ENCODE measurements at places on chromosomes 1 and 21. TPM values are rescaled to one million over a fixed set of nuclear protein-coding genes. Genes with fewer than 3 reads are reported as not detected.
A peak's percentile ranks its signal among the peaks of the same experiment; 100 is the strongest.

Gene AKR7A2
- 129 TPM for total RNA-seq

Gene NEXN
- 10.9 TPM for total RNA-seq

Gene MSH4
- 0.20 TPM for total RNA-seq

GRCh38 chr1:22872981-22873664 is 99.5 kb downstream of the LACTBL1 start:
- no peak overlapping the region for H3K4me3 ChIP-seq
- H3K27ac ChIP-seq = no peak overlapping the region
- no peak for DNase-seq
- no peaks in the 10 kb centered on the region for H3K36me3 ChIP-seq
- no peaks in the 10 kb centered on the region for H3K4me1 ChIP-seq

DNA sequence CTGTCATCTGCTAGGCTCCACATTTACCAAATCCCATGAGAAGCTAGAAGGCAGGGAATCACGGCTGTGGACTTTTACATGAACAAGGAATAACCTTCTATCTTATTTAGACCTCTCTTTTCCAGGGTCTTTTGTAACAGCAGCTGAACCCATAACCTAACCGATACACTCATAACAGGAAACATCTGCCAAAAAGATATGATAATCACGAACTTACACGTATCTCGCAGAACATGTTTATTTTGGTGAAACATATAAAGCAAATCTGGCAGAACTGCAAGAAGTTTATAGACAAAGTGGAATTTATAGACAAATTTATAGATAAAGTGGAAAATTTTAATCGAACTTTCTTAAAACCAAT is 20.4 kb downstream of the TINAGL1 start:
- no peak overlapping the region for H3K4me3 ChIP-seq
- DNase-seq = no peak
- no peaks in the 10 kb centered on the region for H3K27me3 ChIP-seq
- no peaks in the 10 kb centered on the region for H3K4me1 ChIP-seq
- no peaks in the 10 kb centered on the region for H3K36me3 ChIP-seq

GRCh38 chr1:66521721-66522365 is 12.1 kb upstream of the SGIP1 start:
- no peak overlapping the region for H3K27ac ChIP-seq
- no peaks in the 10 kb centered on the region for H3K27me3 ChIP-seq
- H3K4me3 ChIP-seq = no peak overlapping the region
- no peaks in the 10 kb centered on the region for H3K4me1 ChIP-seq
- H3K36me3 ChIP-seq = no peaks in the 10 kb centered on the region
- no peak for DNase-seq

GRCh38 chr1:241266121-241266520 is 90.9 kb downstream of the RGS7 start:
- H3K4me1 ChIP-seq = no peaks in the 10 kb centered on the region
- no peaks in the 10 kb centered on the region for H3K36me3 ChIP-seq
- H3K4me3 ChIP-seq = no peak overlapping the region

DNA sequence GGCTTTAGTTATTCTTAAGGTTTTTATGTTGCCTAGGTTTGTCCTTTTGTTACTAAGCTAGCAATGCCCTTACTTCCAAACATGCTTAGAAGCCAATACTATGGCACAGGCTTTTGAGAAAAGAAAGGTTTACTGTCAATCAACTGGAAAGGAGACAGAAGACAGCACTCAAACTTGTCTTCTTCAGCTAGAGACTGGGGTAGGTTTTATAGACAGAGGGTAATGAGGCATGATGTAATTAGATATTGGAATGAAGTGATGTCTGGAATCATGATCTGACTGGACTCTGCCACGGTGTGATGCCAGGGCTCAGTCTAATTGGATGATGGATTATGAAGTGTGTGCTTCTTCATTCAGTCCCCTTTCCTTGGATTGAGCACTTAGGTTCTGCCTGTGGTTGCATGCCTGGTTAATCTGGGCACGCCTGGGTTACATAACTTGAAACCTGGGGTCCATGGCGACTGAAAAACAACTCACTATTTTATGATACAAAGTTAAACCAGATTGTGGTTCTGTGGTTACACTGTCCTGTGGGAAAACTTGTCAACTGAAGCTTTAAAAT is 625.8 kb downstream of the BRINP3 start:
- H3K36me3 ChIP-seq = no peaks in the 10 kb centered on the region
- H3K4me1 ChIP-seq = no peaks in the 10 kb centered on the region
- H3K4me3 ChIP-seq = no peak overlapping the region
- DNase-seq = no peak
- no peaks in the 10 kb centered on the region for H3K27me3 ChIP-seq

DNA sequence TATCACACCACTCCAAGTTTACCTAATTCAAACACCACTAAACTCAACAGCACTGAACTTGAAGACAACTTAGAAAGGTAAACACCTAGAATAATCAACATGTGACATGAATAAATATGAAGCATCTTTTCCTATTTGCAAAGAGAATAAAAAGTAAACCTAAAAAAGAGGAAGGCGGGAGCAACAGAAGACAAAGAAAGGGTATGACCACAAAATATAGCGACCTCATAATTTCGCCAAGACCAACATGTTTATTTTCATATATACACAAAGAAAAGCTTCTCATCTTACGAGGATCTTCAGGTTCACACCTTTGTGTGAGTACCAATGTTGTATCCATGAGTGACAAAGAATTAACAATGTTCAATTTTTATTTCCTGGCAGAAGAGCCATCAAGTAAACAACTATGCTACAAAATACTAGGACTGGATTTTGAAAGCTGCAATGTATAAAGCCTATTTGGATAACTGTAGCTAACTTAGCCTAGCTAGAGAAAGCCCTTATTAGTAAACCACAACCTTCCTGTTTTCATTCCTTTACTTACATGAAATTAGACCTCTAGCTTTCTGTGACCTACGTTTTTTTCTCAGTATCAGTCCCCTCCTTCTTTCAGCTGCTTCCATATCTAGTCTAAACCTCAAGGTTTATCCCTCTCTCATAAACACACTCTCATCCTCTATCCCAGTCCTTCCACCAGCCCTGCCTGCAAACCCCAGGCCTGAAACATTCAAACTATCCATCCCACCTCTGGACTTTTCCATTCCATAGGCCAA is 21.3 kb upstream of the PHTF1 start:
- H3K4me1 ChIP-seq = peaks cover 6% of the 10 kb centered on the region
- peak overlapping the region; percentile 26 for H3K27ac ChIP-seq
- DNase-seq = no peak
- H3K27me3 ChIP-seq = no peaks in the 10 kb centered on the region
- H3K4me3 ChIP-seq = no peak overlapping the region

DNA sequence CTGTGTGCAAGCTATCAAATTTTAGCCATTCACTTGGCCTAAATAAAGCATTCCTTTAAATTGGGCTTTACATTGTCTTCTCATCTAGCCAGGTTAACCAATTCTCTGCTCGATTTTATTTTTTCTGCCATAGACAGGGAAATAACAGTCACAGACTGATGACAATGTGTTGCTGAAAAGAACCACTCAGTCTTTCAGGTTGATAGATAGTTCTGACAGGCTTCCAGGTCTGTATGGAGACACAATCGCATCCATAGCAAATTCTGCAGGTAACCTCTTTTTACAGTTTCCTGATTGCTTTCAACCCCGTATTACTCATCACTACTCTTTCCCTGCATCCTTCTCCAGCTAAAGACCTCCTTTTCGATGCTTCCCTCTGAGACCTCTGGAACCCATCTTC is 198.0 kb downstream of the KCNH1 start:
- H3K27me3 ChIP-seq = no peaks in the 10 kb centered on the region
- no peak overlapping the region for H3K27ac ChIP-seq
- H3K4me1 ChIP-seq = no peaks in the 10 kb centered on the region
- H3K36me3 ChIP-seq = no peaks in the 10 kb centered on the region
- H3K4me3 ChIP-seq = no peak overlapping the region
- no peak for DNase-seq

Measured in colonic mucosa (tissue), 4 donors.